ENCODE measurements at places on chromosomes 1 and 21.
A peak's percentile ranks its signal among the peaks of the same experiment; 100 is the strongest.

DNA sequence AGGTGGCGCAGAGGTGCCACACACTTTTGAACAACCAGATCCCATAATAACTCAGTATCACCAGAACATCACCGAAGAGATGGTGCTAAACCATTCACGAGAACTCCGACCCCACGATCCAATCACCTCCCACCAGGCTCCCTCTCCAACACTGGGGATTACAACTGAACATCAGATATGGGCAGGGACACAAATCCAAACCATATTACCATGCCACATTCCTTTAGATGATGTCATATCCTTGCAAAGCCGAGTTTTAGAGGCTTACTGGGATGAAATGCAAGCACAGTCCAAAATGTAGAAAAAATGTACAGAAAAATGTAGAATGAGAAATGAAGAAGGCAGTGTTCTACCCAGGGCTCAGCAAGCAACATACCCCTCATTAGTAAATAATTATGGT is 64.7 kb downstream of the SGIP1 start:
- DNase-seq: no peak

DNA sequence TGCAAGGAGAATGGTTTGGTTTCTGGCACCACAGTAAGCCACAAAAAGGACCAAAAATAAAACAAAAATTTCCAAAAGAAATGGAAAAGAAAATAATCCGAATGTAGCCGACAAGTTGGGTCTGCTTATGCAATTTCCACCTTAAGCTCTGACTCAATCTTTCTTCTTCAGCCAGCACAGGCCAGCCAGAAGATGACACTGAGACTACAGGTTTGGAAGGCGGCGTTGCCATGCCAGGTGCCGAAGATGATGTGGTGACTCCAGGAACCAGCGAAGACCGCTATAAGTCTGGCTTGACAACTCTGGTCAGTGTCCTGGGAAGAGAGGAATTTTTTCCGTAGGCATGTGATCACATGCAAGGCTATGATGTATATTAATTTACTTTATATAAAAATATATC is 23.4 kb downstream of the PDPN start:
- DNase-seq: no peak

GRCh38 chr1:27071049-27071416 is 58.4 kb upstream of the TENT5B start:
- peak; percentile 17 for DNase-seq

- DNase-seq: no peak
These were observed 1994.9 kb downstream of the NCAM2 start for GRCh38 chr21:22993144-22993543.
